ENCODE measurements at places on chromosomes 16 and 17.
A peak's percentile ranks its signal among the peaks of the same experiment; 100 is the strongest.

GRCh38 chr17:83065660-83066542 lies 13.5 kb upstream of the METRNL start:
- DNase-seq: peak; percentile 43

DNA sequence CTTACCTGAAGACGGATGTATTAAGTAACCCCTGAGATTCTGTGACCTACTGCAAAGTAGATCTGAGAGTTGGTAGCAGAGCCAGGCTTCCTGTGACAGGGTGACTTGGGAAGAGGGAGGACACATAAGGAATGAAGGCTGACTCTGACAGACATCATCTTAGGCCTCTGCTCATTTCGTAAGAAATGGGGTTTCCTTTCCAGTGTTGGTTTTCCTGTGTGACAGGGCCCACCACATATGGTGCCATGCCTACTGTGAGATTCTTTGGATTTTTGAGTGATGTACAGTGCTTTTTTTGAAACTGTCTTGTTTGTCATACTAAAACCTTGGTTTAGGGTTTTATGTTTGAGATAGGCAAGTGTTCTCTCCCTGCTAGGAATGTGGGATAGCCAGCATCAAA lies 12.7 kb downstream of the LIG3 start:
- DNase-seq: no peak

GRCh38 chr17:59493867-59494266 lies 71.5 kb upstream of the DHX40 start:
- no peak for DNase-seq

DNA sequence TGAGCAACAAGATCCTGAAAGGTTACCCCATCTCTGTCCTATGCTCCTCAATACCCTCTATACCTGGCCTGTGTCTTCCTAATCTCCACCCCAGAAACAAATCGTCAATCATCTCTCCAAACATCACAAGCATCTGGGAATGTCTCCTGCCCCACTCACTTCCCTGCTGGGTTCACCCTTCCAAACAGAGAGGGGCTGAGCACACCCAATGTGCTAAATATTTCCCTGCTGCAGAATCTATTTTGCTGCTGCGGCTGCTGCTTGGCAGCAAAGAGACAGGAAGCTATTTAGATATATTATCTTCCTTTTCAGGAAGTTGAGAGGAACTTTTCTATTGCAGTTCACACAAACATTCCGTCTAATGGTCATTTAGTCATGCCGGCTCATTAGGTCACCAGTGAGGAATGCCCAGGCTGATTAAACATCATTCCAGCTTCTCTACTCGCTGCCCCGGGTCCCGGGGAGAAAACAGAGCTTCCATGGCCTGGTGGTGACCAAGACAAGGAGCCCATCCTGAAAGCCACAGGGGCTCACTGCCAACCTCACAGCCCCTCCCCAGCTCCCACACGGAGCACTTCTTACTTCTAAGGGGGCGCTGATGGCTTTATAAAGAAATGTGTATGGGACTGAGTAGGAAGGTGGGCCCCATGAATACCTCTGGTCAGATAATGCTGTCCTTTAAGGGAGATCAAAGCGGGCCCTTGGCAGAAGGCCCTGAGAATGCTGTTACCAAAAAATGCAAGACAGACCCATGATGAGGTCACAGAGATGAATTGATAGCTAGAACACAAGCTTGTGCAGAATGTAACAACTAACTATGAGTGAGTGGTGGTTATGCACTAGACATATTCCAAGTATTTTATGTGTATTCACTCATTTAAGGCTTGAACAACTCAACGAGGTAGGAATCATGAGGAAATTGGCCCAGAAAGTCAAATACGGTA lies 218.3 kb downstream of the SOX9 start:
- DNase-seq: no peak

DNA sequence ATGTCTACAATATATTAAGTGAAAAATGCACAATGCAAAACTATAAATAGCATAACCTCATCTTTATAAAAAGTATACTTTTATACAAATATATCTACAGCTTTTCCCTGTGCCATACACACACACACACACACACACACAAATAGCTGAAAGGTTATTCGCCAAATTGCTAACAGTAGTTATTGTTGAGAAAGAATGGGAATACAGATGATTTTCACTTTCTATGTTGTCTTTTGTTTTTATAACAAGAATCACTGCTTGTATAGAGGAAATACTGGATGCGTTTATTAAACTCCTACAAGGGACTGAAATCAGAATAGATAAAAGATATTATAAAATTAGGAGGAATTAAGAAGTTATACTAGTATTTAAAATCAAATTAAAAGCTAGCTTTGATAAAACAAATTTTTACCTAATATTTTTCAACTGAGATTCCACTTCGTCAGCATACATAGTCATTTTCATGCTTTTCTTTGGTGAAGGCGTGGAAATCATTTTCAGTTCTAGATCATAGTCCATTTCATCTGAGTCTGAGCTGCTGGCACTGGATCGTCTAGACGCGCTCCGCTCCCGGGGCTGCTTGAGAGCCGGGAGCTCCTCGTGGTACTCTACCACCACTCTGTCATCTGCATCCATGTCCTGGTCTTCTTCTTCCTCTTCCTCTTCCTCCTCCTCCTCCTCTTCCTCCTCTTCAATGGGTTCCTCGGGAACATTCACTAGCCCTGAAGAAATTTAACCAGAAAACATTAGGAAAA lies 17.0 kb upstream of the ITGAE start:
- no peak for DNase-seq

DNA sequence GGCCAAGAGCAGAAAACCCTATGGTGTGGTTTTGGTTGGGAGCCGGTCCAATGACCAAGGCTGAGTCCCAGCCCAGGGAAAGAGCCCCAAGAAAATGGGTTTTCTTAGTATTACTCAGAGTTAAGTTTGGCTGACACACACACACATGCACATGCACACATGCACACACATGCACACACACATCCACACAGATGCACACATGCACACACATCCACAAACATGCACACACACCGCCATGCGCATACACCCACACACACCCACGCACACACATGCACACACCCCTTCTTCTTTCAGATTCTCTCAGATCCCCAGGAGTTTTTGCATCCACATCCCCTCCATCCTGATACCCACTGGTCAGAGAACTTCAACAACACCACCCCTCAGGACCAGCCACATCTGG lies 9.1 kb downstream of the ABCC12 start:
- no peak for DNase-seq

DNA sequence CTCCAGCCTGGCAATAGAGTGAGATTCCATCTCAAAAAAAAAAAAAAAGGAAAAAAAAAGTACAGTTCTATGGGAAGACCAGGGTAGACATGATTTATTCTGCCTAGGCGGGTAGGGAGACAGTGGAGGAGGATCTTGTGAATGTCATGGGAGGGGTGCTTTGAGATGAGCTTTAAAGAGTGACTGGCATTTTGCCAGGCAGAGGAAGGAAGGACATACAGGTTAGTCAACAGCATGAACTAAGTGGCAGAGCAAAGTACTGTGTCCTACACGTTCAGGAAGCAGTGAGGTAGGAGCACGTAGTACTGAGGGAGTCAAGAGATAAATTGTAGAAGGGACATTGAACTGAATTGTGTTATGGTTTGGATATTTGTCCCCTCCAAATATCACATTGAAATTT lies 451.5 kb downstream of the TOX3 start:
- no peak for DNase-seq

DNA sequence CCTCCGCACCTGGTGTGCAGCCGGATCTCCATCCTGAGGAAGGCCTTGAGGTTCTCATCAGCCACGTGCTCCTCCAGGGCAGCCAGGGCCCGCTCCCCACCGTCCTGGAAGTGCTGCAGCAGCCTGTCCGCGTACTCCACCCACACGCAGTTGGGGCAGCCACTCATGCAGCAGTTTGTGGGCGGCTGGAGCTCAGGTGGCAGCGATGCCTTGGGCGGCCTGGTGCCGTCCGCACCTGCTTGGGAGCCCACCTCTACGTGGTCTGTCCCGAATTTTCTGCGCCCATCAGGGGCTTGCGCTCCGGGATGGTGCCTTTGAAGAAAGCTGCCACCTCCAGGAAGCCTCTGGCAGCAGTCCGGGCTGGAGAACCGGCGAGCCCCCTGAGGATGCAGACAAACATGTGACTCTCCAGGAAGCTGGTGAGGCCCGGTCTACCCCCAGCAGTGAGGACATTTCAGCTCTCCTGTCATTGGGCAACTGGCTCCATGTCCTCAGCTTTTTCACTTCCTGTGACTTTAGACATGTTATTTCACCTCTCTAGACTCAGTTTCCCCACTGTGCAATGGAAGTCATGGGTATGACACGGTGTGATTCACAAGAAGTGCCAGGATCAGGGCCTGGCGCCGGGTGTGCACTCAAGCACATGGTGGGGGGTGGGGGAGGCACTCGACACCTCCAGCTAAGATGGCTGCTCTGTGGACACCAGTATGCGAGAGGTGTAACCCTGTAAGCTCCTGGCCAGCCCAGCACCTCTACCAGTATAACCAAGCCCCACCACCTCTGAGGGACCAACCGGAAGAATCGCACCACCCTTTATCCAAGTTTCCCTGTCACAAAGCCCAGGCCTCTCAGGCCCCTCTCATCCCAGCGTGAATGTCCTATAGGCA lies 957 bp downstream of the OXLD1 start:
- no peak for DNase-seq

DNA sequence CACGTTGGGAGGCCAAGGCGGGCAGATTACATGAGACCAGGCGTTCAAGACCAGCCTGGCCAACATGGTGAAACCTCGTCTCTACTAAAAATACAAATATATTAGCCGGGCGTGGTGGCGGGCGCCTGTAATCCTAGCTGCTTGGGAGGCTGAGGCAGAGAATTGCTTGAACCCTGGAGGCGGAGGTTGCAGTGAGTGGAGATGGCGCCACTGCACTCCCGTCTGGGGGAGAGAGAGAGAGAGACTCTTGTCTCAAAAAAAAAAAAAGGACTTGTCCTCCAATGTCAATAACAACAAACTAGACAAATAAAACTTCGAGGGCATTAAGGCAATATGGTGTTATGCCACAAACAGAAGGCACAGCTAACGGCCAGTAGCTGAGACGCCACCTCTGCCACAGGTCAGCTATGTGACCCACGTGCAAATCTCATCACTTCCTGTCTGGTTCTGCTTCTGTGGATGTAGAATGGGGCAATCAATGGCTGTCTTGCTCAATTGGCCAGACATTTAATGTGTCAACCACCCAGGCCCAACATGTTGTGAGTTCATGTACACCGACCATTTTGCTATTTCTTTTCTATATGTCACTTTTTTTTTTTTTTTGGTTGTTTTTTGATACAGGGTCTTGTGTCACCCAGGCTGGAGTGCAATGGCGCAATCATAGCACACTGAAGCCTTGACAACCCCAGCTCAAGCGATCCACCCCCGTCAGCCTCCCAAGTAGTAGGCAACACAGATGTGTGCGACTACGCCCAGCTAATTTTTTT lies 834 bp upstream of the TXNDC11 start:
- DNase-seq: peak; percentile 41

GRCh38 chr17:48567646-48568354 lies 10.3 kb downstream of the HOXB4 start:
- DNase-seq: no peak

DNA sequence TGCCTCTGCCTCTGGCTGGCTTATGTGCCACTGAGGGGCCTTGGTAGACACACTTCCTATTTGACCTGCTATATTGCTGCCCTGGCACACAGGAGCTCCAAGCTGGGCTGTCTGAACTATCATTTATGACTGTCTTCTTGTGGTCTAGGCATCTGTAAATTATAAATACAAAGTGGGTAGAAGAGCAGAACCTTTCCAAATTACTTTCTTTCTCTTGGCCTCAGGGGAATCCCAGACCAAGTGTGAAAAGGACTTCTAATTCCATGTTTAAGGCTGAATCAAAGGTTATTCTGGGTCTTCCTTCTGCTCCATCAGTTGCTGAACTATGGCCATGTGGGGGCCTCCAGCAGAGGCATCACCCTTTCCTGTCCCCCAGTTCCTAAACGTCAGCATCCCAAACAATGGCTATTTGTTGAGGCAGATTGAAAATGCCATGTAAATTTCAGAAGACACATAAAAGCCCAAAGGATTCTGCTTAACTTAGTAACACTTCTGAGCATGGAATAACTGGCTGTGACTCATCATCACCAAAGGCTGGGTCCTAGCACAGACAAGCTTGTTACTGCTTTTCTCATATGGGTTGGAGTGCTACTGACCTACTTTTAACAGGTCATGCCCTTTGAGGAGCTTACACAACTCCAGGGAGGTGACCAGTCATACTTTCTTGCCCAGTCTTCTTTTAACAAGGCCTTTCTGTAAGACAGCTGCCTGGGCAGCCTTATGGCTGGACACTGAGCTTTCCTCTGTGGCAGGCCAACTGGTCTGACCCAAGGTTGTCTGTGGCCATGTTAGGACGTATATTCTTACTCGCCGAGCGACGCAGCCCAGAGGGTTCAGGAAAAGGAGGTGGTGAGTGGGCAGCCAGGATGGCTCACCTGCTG lies 154.8 kb downstream of the VPS53 start:
- no peak for DNase-seq

DNA sequence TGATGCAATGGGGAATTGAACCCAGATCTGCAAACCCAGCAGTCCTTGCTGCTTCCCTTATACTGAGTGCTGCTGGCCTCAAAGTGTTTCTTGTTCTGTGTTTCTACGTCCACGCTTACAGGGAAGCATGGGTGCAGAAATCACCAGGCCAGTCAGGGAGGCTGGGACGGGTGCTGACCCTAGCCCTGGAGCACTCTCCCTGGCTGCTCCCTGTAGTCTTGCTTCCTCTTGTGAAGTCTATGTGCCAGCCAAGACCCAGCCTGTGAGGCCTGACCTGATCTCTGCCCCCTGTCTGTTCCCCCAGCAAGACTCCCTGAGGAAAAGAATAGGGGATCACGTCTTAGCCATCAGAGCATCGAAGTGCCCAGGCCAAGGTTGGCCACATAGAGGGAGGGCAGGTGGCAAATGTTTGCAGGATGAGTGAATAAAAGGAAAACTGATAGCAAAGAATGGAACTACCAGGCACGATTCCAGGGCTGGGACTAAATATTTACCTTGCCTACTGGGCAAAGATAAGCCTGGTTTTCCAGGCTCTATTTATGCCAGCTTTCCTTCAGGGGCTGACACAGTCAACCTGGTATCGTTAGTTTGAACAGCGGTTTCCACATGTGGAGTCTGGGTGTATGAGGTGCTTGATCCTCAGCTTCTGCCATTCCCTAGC lies 41.2 kb upstream of the RHOT1 start:
- DNase-seq: peak; percentile 44

GRCh38 chr16:11546608-11547061 lies 40.1 kb downstream of the LITAF start:
- DNase-seq: no peak

DNA sequence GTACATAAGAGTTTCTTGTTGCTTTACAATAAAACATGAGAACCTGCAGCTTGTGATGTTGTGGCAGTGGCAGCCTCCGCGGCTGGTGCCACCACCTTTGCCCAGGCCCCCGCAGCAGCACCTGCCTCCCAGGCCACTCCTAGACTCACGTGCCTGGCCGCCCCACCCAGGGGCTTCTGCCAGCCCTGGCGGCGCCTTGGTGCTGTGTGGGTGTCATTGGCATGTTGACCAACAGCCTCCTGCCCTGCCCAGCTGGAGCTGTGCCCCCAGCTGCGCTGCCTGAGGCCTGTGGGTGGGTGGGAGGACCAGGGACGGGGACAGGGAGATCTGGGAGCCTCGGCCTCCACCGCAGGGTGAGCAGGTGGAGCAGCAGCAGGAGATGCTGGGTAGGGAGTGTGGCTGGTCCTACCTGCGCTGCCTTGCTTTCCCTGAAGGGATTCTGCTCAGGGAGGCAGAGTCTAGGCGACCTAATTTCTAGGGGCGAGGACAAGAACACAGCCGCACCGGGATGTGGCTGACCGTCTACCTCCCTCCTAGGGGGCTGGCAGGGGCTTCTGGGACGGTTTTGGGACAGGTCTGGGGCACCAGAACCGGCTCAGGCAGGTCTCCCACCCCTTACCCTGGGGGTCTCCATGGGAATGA lies 428 bp upstream of the DNASE1L2 start:
- no peak for DNase-seq

GRCh38 chr17:732067-732901 lies at the start of gene TLCD3A:
Gene TLCD3A (plus strand): TSS chr17:732596. CDS start chr17:732648, 52 bp downstream.
- DNase-seq: peak; percentile 90
